ENCODE measurements at places on chromosomes 3 and 15.

DNA sequence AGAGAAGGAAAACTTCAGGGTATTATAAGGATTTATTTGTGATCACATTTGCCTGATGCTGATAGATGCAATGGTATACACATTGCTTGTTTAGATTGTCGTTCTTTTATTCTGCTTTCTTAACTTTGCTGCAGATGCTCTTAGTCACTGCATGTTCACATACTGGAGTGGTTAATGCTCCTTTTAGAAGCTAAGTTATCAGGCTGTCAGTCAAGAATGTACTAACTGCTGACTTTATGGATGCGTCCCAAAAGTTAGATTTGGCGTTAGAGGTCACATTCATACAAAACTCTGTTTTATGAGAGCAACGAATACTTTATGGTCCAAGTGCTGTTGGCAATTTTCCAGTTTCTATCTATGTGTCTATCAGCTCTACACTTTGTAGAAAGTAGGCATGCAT is 160.7 kb downstream of the BBX start:
- no peak for DNase-seq

- DNase-seq = no peak
These were observed 27.9 kb downstream of the IQSEC1 start for GRCh38 chr3:13045241-13045903.

- DNase-seq = no peak
These were observed 194.1 kb upstream of the ARHGEF26 start for GRCh38 chr3:153927107-153927506.

DNA sequence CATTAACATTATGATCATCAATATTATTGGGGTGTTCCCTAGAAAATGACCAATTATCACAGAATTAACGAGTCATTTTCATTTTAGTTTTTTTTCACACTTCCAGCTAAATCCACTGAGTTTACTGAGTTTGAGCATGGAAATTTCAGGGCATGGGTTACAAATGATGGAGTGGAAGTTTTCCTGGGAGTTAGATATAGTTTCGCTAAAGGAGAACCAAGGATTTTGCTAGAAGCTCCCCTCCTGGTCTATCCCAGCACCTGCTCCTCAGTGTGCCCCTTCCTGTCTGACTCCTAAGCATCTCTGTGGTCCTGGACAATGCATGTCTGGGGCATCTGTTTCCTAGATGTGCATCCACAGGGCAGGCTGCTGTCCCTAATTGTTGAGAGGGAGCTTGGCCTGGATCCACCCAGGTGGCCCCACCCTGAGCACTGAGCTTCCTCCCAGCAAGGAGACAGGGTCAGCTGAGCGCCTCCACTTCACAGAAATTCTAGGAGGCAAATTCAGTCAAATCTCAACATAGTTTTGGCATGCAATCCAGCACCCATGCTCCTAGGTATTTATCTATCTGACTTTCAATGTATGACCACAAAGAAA is 102.3 kb upstream of the GOLGA6L6 start:
- DNase-seq = no peak

All from hematopoietic multipotent progenitor cell treated with erythropoietin and hydrocortisone succinate and interleukin-3 and kit ligand, for 15 days (in vitro differentiated cells).